Cerebellar nuclear complex (tissue), 1 donor: ENCODE measurements at places on chromosomes 2 and 18.

DNA sequence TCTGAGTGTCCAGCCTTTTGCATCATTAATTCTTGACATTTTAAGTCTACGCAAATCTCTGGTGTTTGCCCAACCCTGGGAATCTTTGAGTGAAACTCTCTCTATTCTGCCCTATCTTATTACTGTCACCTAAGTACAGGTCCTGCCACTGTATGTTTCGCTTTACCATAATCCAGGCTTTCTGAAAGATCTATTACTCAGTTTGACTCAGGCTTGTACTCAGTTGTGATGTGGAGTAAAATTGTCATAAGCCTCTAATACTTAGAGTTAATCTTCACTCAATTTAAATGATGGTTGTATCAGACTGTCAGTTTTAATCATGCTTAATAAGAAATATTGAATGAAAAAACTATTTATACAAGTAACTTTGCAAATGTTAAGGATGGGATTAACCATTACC, 30.3 kb upstream of the RAPGEF4 start:
- DNase-seq = no peak

DNA sequence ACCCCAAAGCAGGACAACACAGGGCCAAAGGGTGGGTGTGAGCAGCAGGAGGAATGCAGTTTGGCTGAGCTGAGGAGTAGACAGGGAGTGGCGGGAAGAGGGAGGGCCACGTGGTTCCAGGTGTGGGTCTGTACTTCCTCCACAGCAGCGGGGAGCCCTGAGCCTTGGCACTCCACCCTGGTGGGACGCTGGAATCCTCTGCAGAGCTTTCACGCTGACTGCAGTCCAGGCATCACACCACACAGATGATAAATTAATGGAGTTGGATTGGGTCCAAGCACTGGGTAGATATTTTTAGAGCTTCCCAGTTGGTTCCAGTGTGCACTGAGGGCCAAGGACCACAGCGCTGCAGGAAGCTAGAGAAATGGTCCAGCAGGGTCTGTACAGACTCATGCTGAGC, 67.0 kb upstream of the TMEM200C start:
- no peak for DNase-seq

DNA sequence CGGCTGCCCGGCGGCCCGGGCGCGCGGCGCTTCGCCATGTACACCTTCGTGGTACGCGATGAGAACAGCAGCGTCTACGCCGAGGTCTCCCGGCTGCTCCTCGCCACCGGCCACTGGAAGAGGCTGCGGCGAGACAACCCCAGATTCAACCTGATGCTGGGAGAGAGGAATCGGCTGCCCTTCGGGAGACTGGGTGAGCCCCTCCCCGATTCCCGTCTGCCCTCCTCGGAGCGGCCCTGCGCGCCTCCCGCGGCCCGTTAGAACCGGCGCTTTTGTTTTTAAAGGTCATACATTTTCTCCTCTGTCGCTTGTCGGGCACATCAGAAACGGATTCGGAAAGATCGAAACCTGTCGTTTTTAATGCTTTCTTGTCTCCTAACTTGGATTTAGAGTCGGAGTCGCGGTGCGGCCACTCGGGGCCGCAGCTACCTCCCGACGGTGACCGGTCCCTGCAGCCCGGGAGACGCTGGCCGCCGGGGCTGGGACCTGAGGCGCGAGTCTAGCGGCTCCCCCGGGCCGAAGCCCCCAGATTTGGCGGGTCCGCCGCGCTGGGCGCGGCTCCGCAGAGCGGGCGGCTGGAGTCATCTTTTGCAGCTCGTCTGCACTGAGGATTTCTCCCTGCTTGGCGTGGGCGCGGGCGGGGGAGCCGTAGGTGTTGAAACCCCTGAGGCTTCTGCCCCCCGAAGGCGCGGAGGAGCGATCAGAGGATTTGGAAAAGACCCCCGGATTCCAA, 519 bp downstream of the TTL start:
- no peak for DNase-seq

GRCh38 chr2:28345619-28346018, 47.0 kb upstream of the FOSL2 start:
- DNase-seq = no peak

GRCh38 chr2:191114403-191114886, 36.3 kb downstream of the STAT4 start:
- DNase-seq = no peak

DNA sequence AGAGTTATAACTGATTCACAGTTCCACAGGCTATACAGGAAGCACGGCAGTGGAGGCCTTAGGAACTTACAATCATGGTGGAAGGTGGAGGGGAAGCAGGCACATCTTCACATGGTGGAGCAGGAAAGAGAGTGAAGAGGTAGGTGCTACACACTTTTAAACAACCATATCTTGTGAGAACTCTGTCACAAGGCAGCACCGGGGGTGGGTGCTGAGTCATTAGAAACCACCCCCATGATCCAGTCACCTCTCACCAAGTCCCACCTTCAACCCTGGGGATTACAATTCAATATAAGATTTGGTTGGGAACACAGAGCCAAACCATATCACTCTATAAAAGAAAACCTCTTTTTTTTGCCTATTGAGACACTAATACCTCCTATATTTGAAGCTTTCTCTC, 1108.5 kb upstream of the CDH2 start:
- no peak for DNase-seq

DNA sequence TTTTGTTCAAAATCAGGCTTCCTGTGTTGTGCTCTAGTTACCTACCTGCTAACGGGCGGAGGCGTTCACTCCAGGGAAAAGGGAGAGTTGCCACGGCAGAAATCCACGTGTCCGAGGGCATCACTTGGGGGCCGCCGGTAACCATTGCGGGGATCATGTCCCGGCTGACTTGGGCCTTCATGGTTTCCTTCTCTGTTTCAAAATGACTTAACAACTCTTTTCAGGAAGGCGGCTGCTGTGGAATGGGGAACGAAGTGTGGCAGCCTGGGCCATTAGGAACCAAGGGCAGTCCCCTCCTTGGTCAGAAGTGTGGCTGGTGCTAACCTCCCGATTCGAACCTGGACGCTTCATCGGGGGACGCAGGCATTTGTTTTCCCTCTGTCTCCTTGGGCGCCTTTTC, 56.8 kb downstream of the INPP5D start:
- DNase-seq = no peak

DNA sequence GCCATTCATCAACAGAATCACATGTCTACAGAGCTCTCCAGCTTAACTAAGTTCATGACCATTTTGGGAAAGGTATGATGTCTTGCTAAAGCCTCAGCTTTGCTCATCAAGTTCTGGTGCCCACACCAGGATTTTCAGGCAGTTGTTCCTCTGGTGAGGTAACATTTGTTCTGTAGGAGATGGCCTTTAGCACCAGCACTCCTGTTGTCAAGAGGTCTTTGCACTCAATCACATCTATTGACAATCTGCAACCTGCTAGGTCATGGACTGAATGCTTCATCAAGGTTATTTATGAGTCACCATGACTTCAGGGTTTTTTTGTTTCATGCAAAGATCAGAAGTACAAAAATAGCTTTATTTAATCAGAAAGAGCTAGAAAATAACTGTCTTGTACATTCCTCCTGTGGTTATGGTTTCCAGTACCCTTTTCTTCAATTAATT, 36.6 kb upstream of the VIT start:
- DNase-seq = no peak

- DNase-seq = no peak
Measured at GRCh38 chr2:98501876-98502275, 57.2 kb downstream of the INPP4A start.

GRCh38 chr2:162768656-162769055, 69.9 kb downstream of the KCNH7 start:
- DNase-seq = no peak

GRCh38 chr18:34913837-34914661, 127.2 kb upstream of the MAPRE2 start:
- no peak for DNase-seq
